ENCODE measurements at places on chromosomes 5 and 9.

GRCh38 chr5:10860645-10861422 is 99.8 kb upstream of the DAP start:
- no peak for DNase-seq

DNA sequence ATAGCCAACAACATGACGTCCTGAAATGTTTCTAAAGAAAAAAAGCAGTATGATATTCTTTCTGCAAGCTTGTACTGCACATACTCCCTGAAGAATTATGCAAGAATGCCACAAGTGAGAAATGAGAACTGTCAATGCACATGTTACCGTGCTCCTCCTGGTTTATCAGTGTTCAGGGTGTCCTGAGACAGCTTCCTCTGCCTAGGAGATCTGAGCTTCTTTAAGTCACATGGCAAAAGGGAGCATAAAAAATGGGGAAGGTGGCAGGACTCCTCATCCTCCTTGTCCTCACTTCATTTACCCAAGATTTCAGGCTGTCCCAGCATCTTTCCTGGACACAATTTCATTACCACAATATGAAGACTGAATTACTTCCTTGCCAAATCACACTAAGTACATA is 238.2 kb downstream of the GLIS3 start:
- no peak for DNase-seq

DNA sequence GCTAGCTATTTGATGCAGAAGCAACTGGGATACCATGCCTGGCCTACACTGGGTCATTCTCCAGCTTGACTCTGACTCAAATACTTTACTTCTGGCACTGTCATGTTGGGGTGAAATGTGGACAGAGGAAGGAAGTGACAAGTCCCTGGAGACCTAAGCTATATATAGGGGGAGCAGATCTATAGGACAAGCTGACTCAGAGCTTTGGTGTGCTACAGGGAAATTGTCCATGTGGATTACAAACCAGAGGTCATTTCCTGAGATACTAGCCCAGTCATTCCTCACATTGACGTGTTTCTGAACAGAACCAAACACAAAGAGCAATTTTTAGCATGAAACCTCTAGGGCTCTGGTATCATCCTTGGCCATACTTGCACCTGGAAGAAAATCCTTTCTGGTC is 531.6 kb upstream of the CLINT1 start:
- no peak for DNase-seq

GRCh38 chr5:7802855-7803254 is 48.1 kb downstream of the CFAP90 start:
- DNase-seq, result no peak

- DNase-seq, result no peak
Observed at GRCh38 chr9:995192-995591, 18.7 kb downstream of the DMRT3 start.

DNA sequence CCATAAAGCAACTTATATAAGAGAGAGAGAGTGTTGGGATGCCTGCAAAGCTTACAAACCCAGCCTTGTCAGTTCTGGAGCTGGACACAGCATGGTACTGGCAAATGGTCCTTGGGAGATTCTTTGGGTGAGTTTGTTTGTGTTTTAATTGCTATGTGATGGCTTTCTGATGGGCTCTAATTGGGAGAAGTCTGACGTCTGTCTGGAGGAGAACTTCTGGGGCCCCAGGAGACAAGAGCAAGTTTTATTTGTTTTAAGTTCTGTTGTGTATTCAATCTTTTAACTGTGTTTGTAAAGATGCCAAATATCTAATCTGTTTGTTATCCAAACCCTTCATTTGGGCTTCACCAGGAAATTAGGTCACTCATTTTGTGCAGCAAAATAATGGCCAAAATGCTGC is 50.3 kb upstream of the AFAP1L1 start:
- no peak for DNase-seq

DNA sequence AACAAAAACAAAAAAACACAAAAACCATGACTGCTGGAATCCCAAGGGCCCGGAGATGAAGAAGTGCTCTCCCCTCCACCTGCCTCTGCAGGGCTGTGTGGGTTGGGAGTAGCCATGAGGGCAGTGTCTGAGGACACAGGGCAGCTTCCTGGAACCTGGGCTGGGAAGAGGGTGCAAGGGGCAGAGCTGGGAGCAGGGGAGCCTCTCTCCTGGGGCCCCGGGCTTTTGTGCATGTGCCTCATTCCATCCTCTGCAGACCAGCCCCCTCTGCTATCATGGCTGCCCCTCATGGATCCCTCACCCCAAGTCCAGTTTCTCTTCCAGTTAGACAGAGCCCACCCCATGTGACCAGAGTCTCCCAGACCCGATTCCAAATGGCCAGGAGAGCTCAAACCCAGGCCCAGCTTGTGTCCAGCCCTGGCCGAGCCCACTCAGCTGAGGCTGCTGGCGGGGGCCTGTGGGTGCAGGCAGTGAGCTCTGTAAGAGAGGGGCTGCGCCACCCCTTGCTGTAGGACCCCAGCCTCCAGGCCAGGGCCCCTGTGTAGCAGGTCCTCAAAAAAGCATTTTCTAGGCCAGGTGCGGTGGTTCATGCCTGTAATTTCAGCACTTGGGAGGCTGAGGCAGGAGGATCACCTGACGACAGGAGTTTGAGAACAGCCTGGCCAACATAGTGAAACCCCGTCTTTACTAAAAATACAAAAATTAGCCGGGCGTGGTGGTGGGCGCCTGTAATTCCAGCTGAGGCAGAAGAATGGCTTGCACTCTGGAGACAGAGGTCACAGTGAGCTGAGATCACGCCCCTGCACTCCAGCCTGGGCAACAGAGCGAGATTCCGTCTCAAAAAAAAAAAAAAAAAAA is 44.5 kb downstream of the PLPP7 start:
- no peak for DNase-seq

- DNase-seq, result no peak
Observed at GRCh38 chr5:62386824-62387223, 16.9 kb downstream of the DIMT1 start.

DNA sequence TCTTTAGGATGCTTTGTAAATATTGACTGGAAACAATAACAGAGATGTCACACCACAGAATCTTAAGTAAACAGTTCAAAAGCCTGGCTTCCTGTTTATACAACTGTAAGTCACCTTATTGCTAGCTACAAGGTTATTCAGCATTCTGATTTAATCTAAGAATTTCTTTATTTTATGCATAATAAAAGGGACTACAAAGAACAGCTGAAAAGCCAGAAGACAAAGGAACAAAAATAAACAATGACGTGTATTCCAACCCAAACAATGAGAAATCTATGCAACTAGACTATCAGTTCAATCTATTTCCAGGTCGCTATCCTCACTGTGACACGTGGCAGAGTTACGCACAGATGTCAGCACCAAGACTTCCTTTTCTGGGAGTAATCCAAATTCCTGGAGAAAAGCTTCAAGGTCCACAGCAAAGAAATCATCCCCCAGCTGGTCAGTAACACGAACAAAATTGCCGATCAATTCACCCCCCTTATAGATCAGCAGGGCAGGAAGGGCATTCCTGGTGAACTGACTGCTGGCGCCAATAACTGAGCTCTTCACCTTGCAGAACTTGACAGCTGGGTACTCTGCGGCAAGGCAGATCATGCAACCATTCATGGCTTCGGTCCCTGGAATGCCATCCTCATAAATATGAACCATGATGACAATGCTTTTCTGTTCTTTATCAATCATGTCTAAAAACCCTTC is 8.4 kb downstream of the PDCL start:
- no peak for DNase-seq

DNA sequence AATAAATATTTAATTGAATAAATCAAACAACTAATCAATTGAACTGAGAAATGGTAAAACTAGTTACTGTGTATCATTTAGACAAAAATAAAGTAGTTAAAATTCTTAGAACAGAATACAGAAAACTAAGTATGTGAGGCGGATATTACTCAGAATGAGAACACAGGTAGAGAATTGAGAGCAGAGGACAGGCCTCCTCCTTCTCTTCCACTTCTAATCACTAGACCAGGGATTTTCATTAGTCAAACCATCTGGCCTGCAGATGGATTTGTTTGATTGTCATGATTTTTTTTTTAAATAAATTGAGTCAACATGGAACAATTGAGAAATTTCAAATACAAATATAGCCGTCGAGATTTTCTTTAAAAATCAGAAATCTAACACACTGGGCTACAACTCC is 198.6 kb upstream of the HMHB1 start:
- no peak for DNase-seq
